CD4-positive, alpha-beta T cell treated with Interleukin-6 at 100 ng/mL for 8 hours (primary cell): ENCODE measurements at places on chromosomes 7 and 10.
A peak's percentile ranks its signal among the peaks of the same experiment; 100 is the strongest.

GRCh38 chr10:50554995-50555568 is 68.7 kb downstream of the SGMS1 start:
- DNase-seq: no peak

DNA sequence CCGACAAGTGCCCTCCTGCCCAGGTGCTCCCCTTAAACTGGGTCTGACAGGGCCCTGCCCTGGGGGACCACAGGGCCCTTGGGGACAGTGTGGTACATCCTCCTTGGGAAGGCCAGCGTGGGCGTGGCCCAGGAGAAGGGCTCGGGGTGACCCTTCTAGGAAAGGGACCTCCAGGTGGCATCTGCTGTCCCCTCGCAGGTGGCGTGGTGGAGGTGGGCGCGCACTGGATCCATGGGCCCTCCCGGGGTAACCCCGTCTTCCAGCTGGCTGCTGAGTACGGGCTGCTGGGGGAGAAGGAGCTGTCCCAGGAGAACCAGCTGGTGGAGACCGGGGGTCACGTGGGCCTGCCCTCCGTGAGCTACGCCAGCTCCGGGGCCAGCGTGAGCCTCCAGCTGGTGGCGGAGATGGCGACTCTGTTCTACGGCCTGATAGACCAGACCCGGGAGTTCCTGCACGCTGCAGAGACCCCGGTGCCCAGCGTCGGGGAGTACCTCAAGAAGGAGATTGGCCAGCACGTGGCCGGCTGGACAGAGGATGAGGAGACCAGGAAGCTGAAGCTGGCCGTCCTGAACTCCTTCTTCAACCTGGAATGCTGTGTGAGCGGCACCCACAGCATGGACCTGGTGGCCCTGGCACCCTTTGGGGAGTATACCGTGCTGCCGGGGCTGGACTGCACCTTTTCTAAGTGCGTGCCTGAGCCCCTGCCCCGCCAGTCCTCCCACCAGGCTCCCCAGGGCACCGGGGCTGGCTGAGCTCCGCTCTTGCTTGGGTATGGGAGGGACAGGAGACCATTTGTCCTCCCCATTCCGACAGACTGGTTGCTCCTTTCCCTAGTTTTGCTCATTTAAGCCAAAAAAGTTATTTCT is 972 bp downstream of the PAOX start:
- DNase-seq: no peak

DNA sequence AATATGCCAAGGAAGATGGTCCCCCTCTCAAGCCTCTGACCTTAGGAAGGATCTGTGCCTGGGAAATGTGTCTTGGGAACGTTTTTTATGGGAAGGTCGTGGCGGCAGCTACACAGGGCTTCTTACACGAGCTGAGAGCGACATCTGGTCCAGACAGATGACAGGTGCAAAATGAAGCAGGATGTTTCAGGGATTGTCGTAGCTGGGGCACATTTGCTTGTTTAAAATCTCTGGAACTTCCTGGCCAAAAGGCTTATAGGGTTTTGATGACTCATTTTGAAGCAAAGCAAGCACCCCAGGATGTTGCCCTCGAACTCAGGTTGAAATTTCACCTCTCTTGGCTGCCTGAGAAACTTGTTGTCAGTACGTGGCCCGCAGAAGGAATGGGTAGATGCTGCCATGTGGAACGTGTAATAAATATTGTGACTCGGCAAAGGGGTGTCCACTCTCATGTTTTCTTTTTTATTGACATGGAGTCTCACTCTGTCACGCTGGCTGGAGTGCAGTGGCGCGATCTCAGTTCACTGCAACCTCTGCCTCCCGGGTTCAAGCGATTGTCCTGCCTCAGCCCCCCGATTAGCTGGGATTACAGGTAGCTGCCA is 117.5 kb downstream of the CAMK1D start:
- DNase-seq: no peak

- no peak for DNase-seq
Observed at GRCh38 chr7:128017460-128017859, 13.8 kb downstream of the LRRC4 start.

DNA sequence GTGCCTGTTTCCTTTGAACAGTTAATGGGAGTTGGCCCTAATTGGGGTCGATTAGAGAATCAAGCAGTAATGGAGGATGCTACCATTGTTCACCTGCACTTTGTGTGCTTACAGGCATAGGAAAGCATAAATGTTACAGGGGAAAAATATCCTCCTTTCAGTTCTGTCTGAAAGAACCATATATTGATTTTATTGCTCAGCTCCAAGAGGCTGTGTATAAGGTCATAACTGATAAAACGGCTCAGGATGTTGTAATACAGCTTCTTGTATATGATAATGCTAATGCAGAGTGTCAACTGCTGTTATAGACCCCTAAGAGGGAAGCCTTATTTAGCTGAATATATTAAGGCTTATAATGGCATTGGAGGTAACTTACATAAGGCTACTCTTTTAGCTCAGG is 32.9 kb upstream of the AKR1C2 start:
- DNase-seq: no peak

DNA sequence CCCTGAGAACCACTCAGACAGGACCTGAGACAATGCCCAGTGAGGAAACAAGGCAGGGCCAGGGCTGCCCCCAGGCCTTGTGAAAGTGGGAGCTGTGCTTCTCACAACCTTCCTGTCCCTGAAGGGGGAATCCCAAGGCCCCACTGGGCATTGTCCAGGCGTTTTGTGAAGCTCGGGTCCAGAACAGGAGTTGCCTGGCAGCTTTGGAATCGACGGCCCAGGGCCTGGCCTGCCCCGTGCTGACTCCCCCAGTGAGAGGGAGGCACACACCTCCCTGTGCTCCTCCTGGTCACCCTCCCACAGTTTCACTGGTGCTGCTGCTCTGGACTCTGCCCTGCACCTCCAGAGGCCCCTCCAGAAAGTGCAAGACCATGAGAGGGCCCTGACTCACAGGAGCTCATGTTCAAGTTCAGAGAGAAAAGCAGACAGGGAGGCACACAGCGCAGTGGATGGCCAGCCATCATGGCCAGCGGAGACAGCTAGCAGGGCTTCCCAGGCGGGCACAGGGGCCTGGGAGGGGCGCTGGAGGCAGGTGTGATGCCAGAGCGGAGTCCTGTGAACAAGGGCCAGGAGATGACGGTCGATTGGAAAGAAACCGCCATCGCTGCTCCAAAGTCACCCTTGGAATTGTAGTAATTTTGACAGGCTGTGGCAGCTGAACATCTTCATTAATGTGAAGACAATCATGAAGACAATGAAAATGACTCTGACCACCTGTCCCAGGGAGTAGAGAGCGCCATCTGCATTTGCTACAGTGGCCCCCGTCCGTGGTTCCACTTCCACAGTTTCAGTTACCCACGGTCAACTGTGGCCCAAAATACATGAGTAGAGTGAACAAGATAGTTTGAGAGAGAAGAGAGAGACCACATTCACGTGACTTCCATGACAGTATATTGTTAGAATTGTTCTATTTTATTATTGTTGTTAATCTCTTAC is 103.7 kb downstream of the MKI67 start:
- DNase-seq: no peak

- no peak for DNase-seq
Observed at GRCh38 chr7:156379324-156380070, 261.1 kb upstream of the RNF32 start.

- DNase-seq: no peak
Observed at GRCh38 chr10:6140965-6141295, 52.1 kb downstream of the RBM17 start.

DNA sequence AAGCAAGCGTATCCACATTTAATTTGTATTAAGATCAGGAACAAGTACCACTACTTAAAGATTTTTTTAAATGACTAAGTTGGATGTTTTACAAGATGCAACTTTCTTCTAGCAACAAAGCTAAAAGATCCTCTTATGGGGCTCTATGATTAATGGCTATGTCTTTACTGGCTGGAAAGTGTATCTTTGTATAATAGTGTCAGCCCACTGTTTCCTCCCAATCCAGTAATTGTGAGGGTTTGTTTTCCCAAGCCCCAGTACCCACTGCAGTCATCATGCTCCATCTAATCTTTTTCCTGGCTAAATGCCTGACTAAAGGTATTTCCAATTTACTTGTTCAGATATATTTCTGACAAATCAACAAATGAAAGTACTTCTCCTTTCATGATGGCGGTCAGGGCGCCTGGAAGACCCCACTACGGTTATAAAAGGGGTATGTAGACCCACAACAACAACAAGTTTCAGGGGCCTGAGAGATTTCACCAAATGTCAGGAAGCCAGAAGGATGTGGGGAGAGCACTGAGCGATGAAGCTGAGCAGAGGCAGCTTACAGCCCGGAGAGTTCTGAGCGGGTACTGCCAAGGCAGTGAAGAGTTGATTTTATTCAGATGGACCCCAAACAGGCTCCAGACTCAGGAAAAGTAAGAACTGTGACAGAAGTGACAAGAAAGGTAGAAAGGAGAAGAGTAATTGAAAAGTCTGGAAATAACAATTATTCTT is 222.6 kb upstream of the KLF14 start:
- no peak for DNase-seq

DNA sequence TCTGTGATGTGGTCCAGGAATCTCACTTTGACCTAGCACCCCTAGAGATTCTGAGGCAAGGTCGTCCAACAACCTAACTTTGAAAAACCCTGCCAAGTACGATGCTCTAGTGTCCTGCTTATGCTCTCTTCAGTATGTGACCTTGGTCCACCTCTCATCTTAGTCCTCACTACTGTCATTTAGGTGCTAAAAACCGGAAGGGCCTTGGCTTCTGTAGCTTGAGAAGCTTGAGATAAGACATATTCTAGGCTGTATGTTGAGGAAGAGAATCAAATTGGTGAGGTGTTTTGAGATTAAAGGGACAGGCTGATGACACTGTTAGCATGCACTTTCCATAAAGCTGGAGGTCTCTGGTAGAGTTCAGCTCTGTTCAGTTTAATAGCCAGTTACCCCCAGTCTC is 57.0 kb upstream of the MTPN start:
- no peak for DNase-seq

- no peak for DNase-seq
Observed at GRCh38 chr7:33771422-33771821, 133.9 kb upstream of the BMPER start.

GRCh38 chr10:58064714-58065528 is 202.8 kb downstream of the IPMK start:
- no peak for DNase-seq

DNA sequence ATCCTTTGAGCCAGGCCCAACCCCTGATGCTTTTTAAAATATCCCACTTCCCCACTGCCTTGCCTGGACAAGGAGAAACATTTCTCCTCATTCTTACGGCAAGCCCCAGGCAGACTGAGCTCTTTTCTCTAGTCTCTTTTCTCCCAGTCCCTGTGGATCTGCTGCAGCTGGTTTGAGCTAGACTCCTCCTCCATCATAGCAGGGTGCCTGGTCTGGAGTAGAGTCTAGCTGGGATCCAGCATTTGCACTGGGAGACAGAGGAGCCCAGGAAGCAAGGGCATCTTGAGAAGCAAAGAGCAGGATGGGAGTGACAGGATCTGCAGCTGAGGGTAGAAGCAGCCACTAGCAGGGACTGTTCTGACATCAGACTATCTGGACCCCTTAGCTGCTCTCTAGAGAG is 562.3 kb upstream of the COBL start:
- DNase-seq: no peak

- DNase-seq: peak; percentile 63
Observed at GRCh38 chr10:101050208-101051069, 11.3 kb upstream of the KAZALD1 start.

DNA sequence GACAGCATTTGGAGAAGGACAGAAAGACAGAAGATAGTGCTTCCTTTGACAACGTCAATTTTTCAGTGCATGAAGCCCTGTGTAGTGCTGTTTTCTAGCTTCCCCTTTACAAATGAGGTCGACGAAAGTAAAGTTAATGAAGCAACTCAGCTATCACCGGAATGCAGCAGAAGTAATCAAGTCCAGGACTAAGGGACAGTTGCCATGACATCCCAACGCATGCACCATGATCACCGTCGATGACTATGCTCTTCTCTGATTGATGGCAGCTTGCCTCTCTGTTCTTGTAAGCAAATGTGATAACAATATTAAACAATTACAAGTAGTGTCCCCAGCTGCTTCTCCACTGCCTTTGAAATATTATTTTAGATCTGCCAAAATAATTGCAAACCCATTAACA is 205.8 kb downstream of the FRMD4A start:
- no peak for DNase-seq

GRCh38 chr7:99653754-99654153 is 26.0 kb downstream of the CYP3A5 start:
- no peak for DNase-seq

GRCh38 chr10:13658871-13659685 is 72.3 kb downstream of the PRPF18 start:
- no peak for DNase-seq

GRCh38 chr7:4744391-4745264 is 30.8 kb upstream of the AP5Z1 start:
- DNase-seq: peak; percentile 58

DNA sequence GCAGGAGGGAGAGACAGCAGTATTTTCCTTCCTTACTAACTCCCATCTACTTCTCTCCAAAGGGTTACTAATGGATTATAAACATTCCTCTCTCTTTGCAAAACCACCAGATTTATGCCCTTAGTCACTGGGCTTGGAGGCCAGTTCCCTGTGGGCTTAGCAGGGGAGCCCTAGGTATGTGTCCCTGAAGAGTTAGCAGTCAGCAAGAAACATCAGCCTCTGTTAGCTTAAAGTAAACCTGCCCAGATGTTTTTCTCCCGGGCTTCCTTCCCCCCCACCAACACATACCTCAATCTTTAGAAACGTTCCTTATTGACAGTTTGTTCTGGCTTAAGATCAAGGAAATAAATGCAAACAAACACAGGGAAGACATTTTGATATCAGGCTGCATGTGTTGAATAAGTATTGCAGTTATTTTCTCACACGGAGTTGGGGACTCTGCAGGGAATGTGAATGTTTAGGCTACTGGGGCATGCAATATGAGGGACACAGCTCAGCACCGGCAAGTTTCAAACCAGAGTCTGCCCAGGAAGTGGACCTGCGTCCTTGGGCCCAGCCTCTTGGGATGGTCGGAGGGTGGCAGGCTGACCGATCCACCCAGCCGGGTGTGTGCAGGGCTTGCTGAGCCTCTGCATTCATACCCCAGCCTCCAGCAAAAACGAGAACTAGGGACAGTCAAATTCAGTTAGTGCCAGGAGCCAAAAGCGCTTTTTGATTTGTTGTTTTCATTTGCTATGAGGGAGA is 252.0 kb upstream of the GRB10 start:
- no peak for DNase-seq

DNA sequence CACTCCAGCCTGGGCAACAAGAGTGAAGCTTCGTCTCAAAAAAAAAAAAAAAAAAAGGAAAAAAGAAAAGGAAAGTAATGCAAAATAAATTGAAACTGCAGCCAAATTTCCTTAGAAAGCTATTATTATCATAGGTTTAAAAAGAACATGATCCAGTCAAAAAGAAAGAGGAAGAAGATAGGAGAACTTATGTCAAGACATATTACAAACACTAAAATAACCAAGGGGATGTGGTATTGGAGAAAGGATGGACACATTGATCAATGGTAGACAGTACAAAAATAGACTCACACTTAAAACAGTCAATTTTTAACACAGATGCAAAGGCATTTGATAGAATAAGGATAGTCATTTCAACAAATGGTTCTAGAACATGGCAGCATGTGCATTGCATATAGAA is 27.3 kb upstream of the PFKP start:
- DNase-seq: no peak
